ENCODE measurements at places on chromosomes 13 and 19. TPM values are rescaled to one million over a fixed set of nuclear protein-coding genes. Genes with fewer than 3 reads are reported as not detected.

DNA sequence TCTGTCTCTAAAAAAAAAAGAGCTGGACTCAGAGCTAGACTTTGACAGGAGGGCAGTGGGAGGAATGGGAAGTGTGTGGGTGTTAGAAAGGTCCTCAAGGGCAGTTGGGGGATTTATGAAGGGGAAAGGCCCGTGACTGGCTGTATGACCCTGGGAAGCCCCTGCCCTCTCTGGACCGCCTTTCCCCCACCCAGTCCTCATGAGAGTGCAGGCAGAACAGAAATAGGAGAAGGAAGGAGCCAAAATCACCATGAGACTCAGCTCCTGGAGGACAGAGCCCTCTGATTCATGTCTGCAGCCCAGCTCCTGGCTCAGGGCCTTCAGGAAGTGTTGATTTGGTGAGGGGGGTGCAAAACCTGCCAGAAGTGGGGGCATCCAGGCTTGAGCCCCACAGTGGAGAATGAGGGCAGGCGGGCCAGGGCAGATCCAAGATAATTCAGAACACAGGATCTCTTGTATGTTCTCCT is 8.7 kb upstream of the SMG9 start:
- DNase-seq = no peak

GRCh38 chr19:46785054-46785979 is 3.1 kb downstream of the SLC1A5 start:
- no peak for DNase-seq

- DNase-seq = no peak
These were observed 41.6 kb upstream of the SPRY2 start for GRCh38 chr13:80382576-80382975.

DNA sequence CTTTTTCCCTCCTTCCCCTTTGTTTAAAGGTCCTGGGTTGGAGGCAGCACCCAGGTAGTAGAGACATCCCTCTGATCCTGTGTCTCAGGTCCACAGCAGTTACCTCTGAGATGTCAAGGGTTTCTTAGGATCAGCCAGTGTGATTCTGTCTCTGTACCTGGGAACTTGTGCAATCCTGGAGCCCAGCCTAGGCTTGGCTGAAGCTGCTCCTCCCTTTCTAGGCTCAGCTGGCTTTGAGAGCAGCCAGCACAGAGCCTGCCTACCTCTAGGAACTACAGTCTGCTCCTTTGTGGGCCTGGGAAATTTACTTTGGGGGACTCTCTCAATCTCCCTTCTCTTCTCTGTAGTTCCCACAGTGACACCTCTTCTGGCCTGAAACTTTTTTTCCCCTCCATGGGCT is 171.6 kb downstream of the MTUS2 start:
- DNase-seq = no peak

GRCh38 chr19:3664879-3665642 is 35.2 kb downstream of the PIP5K1C start:
- DNase-seq = no peak

DNA sequence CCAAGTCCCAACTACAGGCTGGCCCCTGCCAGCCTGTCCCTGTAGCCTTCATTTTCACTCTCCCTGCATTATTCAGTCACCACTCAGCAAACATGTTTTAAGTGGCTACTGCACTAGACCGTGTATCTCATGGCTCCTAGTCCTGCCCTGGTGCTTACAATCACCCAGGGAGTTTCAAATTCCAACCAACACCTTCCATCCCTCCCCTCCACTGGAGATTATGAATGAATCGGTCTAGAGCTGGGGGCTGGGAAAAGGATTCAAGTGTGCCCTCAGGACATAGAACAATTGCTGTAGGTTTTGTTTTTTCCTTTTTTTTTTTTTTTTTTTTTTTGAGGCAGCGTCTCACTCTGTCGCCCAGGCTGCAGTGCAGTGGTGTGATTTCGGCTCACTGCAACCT is 15.0 kb upstream of the TNFAIP8L1 start:
- no peak for DNase-seq

- DNase-seq = no peak
These were observed 45.4 kb downstream of the WDFY2 start for GRCh38 chr13:51629491-51630287.

- DNase-seq = no peak
These were observed 17.1 kb upstream of the LATS2 start for GRCh38 chr13:21078501-21078900.

DNA sequence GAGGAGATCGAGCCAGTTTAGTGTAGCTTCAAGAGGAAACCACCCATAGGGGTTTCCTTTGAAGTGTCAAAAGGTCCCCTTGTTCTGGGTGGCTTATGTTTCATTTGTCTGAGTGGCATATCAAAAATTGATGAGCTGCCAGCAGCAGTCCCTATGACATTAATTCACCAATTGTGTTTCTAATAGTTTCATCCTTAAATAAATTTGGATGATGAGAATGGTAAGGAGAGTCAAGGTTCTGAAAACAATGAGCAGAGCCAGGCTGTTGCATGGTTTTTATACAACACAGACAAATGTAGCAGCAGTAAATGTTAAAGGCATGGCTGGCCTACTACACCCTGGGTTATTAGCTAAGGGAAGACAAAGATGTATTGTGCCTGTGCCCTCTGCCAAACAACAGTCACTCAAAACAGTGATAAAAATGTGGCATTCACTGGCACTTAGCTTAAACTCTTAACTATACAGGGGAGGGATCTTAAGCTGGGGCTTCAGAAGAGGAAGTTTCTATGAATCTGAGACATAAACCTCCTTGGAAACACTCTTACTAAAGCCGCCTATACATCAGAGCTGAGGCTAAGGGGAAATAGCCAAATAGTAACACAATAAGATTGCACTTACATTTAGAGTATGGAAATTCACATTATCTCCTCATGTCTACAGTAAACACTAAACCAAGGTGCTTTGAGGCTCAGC is 200.5 kb downstream of the POU4F1 start:
- DNase-seq = no peak

- DNase-seq = no peak
These were observed 110.2 kb upstream of the DOCK9 start for GRCh38 chr13:99087954-99088491.

DNA sequence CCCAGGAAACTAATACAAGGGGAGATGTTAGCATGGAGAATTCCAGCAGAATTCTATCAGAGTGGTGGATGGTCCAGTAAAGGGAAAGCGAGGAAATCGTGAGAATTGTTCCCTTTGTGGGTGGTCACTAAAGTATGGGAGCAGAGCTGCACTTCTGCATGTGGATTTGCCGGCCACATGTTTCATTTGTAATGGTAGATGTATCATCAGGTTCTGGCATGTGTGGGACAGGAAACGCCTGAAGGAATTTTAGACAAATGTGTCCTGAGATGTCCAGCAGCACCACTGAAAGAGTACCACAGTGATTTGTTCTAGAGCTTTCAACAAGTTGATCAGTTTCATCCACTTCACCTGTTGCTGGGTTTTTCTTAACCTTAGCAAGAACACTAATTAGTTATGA is 308.4 kb downstream of the SHISA2 start:
- DNase-seq = no peak

DNA sequence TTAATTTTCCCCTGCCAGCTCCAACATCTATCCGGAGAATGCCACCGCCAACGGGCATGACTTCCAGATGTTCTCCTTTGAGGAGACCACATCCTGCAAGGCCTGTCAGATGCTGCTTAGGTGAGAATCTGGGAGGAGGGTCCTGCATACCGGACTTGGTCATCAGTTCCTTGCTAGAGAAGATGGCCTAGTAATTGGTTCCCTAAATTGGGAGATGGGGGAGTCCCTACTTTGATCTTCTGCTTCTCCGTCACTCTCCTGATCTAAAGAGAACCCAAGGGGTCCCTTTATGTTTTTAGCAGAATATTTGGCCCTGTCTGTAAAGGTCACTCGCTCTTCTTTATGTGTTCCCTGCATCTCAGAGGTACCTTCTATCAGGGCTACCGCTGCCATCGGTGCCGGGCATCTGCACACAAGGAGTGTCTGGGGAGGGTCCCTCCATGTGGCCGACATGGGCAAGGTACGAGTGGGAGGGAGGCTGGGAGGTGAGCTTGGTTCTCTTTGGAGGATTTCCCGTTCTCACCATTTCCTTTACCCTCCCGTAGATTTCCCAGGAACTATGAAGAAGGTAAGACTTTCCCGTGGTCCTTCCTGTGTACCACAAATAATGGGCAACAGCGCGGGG is 54.1 kb upstream of the ADGRE1 start:
- DNase-seq = no peak

- no peak for DNase-seq
These were observed 604 bp downstream of the ERFL start for GRCh38 chr19:41927497-41928192.

DNA sequence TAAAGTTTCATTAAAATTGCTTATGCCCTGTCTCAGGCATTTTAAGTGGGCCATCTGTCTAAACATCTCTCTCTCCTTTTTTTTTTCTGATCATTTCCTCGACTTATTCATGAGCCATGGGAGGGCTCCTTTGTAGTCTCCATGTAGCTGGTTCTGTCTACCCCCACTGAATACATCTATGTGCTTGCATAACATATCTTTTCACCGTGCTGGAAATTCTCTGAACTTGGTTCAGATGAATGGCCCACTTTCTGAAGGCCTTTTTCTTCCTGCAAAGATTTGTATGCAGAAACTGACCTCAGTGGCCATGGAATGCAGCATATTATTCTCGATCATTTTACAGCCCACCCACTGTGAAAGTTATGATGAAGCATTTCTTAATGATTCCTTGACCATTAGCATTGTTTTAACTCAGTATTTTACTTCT is 225.3 kb downstream of the GGACT start:
- no peak for DNase-seq

GRCh38 chr13:72290962-72291681 is 424.1 kb upstream of the DACH1 start:
- no peak for DNase-seq

DNA sequence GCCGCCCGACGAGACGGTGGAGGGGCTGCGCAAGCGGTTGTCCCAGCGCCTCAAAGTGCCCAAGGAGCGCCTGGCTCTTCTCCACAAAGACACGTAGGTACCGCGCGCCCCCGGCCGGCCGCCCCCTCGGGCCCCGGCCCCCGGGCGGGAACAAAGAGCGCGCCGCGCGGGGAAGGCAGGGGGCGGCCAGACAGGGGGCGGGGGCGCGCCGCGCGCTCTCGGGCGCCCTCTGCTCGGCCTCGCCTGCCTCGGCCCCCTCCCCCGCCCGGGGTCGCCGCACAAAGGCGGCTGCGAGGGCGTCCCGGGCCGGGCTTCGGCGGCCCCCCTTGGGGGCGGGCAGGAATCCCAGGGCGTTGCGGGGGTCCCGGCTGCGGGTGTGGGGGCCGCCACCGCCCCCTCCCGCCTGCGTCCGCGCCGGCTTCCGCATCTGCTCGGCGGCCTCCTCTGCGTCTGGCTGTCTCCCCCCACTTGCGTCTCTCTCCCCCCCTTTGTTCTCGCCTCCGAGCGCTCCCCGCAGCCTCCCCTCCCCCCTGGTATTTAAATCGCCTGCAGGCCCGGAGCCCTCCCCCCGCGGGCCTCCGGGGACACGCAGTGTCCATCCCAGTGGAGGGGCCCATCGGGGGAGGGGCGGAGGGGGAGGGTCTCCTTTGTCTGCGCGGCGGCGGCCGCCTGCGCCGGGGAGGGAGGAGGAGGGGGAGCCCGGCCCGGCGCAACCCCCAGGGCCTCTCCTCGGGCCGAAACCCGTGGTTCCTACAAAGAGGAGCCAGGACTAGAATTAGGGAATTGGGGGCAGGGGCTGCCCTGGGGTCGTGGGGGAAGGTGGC is 2.3 kb downstream of the MIDN start:
- DNase-seq = peak; percentile 82

DNA sequence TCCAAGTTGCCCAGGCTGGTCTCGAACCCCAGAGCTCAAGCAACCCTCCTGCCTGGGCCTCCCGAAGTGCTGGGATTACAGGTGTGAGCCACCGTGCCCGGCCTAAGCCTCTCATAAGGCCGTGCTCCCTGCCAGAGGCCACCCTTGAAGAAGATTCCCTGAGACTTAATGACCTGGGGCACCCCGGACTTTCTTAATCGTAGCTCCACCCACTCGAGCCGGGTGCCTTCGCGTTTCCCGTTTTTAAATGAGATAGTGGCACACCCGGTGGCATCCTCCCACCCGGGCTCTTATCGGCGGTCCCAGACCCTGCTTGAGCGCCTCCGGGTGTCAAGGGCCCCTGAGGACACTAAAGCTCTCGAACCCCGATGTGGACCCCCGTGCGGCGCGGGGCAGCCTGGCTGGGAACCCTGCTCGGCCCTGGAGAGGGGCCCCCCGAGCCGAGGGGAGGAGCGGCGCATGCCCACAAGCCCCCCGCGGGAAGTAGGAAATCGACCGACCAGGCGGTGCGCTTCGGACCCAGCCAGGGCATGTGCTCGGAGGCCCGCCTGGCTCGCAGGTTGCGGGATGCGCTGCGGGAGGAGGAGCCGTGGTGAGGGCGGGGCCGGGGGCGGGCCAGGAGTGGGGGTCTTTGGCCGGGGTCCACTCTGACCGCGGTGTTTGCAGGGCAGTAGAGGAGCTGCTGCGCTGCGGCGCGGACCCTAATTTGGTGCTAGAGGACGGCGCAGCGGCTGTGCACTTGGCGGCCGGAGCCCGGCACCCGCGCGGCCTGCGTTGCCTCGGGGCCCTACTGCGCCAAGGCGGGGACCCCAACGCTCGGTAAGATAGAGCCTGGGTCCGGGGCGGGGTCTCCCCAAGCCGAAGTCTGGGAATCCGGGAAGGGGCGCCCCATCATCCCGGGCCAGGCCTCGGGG is at the start of gene ANKLE1:
Gene ANKLE1, plus strand, starts transcription at position 511 of the 914 bp plus-strand sequence. Its CDS starts 20 bp downstream, at position 531.
- DNase-seq = no peak

GRCh38 chr13:99868767-99869166 is 102.8 kb downstream of the ZIC5 start:
- no peak for DNase-seq

- peak; percentile 59 for DNase-seq
These were observed 5.9 kb downstream of the WIZ start for GRCh38 chr19:15443838-15444237.

- DNase-seq = no peak
These were observed 7.5 kb upstream of the SLC39A3 start for GRCh38 chr19:2747349-2747748.

DNA sequence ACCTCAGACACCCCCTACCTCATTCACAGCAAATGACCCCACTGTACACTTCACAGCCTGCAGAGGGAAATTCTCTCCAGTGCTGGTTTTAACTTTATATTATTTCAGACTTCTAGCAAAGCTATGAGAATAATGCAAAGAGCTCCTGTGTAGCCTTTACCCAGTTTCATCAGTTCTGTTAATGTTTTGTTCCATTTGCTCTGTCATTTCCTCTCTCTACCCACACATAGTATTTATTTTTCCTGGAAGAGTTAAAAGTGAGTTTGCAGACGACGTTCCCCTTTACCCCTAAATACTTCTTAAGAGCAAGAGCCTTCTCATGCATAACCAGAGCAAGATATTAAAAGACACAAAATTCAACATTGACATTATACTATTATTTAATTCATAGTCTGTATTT is 49.9 kb upstream of the ADGRE1 start:
- DNase-seq = no peak

- no peak for DNase-seq
These were observed 65.2 kb downstream of the FNDC3A start for GRCh38 chr13:49040872-49041271.

GRCh38 chr19:38057959-38058690 is 151.1 kb downstream of the SIPA1L3 start:
- DNase-seq = no peak

EDNRB gene
- 35.3 TPM for total RNA-seq

PRODH2 gene
- not detected for total RNA-seq

GRIN2D gene
- total RNA-seq = 1.6 TPM

ANKRD24 gene
- total RNA-seq = not detected

CDX2 gene
- total RNA-seq = not detected

FBN3 gene
- total RNA-seq = not detected

NANOS3 gene
- not detected for total RNA-seq

TNFSF13B gene
- 1.0 TPM for total RNA-seq
